GM23248 (cell line): ENCODE measurements at places on chromosomes 11 and 22.

GRCh38 chr11:134566311-134566710 lies 154.3 kb upstream of the B3GAT1 start:
- DNase-seq = no peak

- DNase-seq = no peak
Observed at GRCh38 chr11:64842366-64842759, 2.1 kb downstream of the CDC42BPG start.

DNA sequence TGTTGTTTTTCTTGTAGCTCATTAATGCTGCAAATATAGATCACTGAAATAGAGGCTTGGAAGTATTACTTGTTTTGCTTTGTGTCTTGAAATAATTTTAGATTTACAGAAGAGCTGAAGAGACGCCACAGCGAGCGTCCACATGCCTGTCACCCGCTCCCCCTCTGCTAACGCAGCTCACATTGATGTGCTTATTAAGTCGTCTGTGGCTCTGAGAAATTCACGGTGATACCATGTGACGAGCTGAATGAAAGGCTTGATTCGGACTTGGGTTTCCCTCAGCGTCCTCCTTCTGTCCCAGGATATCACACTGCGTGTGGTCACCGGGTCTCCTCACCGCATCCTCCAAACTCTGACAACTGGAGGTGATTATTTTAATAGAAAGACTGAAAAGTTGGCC lies 365.4 kb downstream of the BRD1 start:
- no peak for DNase-seq

DNA sequence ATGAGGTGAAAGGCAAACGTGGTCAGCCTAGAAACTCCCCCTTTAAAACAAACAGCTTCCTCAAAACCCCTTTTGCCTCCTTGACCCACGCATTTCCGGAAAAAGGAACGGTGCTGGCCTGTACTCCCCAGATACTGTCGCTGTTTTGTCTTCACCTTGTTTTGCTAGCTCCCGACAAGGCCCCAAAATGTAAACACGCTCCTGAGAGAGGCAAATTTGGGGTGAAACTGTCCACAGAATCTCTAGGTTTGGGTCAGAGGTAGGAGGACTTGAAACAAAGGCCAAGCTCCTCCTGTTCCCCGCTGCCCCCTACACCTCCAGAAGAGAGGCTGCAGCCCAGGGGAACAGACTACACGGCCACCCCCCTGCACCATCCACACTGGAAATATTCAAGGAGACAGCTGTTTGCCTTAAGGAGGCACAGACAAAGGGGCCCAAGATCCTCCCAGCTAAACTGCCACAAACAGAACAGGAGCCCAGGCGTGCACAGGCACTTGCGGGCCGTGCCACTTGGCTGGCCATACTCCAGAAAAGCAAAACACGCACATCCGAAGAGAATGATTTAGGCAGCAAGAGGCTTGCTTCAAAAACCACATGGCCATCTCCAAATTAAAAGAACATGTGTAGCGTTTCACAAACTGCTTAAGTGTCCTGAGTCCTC lies 160.5 kb upstream of the GRK3 start:
- peak; percentile 72 for DNase-seq

GRCh38 chr22:46517255-46517761 lies 20.1 kb downstream of the CELSR1 start:
- DNase-seq = no peak

GRCh38 chr11:120137611-120138521 lies at the start of gene TRIM29:
Gene TRIM29, minus strand, starts transcription at chr11:120138113. Its CDS starts 82 bp downstream, at chr11:120138031.
- no peak for DNase-seq
